ENCODE measurements at places on chromosomes 12 and 14.

- no peak for DNase-seq
These were observed 131.3 kb downstream of the SLC25A47 start for GRCh38 chr14:100454437-100454836.

DNA sequence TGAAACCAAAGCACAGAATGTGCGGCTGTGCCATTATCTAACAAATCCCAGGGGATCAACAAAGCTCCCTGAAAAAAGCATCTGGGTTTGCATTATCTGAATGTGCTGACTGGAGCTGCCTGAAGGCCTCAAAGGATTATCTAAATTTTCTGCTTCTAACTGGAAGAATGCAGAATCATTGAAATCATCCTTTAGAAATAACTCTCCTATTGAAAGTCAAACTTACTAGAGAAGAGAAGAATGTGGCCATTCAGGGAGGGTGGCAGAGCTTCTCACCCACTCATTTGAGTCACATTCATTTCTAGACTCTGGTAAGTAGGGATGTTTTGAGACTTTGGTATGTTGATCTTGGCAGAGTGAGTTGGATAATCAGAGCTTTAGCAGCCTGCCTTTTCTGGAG is 220.6 kb upstream of the RGS6 start:
- DNase-seq: no peak

DNA sequence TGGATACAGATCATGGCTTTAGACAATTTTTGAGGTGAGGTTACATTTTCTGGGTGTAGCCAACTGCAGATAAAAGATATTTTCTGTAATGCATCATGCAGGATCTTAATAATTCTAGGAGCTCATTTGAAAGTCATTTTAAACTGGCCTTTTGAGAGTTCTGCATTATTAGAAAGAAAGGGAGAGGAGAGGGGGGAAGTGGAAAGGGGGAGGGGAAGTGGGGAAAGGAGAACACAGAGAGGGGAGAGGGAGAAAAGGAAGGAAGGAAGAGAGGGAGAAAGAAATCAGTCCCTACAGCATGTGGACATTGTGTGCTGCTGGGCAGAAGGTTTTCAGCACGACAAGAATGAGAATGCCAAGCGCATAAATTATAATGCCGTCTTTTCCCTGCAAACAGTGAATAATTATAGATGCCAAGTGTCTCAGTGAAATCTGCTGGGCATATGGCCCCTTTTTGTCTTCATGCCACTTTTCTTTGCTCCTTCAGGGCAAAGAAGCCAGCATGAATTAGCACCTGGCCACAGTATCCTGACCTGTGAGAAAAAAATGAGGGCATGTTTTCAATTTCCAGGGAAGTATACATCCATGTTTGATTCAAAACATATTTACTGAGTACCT is 22.7 kb upstream of the PPP2R5C start:
- DNase-seq: no peak

DNA sequence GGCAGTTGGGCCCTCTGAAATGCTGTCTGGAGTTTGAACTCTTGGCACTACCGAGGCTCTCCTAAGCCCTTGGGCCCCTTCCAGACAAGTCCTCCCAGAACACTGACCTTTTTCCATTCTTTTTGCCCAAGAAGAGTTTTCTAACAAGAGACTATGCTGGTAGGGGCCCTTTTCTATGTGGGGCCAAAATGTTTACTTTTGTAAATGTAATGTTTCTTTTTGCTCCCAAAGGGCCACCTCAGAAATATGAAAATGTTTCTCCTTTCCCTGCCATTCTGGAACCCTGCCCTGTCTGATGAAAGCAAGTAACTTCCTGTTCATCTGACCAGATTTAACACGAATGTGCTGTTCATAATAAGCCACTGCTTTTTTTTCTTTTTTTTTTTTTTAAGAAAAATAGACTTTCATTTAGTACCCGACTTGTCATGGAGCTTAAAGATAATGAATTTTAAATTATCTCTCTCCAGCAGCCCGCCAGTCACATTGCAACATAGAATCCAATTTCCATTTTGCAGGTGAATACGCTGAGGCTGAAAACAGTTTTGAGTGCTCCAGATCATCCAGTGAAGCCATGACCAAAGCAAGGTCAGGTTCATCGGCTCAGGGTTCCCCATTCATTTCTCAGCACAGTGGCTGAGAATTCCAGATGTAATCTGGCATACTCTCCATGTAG is 169.9 kb downstream of the DPF3 start:
- DNase-seq: no peak
